ENCODE measurements at places on chromosomes 3 and 15.

DNA sequence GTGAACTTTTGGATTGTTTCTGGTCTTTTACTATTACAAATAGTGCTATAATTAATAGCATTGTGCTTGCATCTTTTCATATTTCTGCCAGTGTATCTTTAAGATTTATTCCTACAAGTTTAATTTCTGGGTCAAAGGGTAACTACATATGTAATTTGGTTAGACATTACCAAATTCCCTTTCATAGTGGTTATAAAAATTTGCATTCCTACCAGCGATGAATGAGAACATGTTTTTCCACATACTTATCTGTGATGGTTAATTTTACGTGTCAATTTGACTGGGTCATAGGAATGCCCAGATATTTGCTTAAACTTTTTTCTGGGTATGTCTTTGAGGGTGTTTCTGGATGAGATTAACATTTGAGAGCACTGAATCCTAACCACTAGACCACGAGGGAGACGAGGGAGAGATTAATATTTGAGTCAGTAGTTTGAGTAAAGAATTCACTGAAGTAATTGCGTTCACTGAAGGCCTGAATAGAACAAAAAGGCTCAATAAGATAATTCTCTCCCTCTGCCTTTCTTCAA, 132.3 kb upstream of the NEO1 start:
- no peak for DNase-seq

GRCh38 chr3:42184651-42185443, 81.1 kb downstream of the CCK start:
- no peak for DNase-seq

DNA sequence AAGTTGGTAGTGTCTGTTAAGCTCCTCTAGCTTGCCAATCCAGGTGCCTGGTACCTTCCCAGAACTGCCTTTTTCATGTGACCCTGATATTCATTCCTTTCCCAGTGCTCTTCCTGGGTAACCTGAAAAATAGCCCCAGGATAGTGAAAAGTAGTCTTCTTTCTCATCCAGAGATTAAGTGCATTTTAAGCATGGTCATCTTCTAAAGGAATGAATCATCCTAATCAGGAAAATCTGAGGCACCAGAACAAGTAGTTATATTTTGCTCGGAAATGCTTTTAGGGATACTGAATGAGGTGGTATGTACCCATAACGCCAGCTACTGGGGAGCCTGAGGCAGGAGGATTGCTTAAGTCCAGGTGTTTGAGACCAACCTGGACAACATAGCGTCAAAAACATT, 23.1 kb upstream of the PDCD6IP start:
- DNase-seq = no peak

- DNase-seq = no peak
Measured at GRCh38 chr15:80902298-80902801, 87.3 kb downstream of the MESD start.

DNA sequence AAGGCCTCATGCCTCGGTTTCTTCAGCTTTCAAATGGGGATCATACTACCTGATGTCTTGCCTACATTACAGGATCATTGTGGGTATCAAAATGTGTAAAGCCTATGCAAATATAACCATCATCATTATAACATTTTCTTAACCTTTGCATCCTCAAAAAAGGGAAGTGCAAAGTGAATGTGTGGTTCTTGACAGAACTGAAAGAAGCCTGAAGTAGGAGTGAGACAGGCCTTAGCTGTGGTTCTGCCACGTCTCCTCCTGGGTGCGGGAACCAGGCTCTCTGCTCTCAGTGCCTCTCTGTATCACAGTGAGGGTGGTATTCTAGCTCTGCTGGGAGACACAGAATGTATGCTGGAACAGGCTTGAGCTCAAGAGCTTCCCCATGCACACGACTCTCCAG, 316.9 kb upstream of the ICE2 start:
- peak; percentile 54 for DNase-seq

DNA sequence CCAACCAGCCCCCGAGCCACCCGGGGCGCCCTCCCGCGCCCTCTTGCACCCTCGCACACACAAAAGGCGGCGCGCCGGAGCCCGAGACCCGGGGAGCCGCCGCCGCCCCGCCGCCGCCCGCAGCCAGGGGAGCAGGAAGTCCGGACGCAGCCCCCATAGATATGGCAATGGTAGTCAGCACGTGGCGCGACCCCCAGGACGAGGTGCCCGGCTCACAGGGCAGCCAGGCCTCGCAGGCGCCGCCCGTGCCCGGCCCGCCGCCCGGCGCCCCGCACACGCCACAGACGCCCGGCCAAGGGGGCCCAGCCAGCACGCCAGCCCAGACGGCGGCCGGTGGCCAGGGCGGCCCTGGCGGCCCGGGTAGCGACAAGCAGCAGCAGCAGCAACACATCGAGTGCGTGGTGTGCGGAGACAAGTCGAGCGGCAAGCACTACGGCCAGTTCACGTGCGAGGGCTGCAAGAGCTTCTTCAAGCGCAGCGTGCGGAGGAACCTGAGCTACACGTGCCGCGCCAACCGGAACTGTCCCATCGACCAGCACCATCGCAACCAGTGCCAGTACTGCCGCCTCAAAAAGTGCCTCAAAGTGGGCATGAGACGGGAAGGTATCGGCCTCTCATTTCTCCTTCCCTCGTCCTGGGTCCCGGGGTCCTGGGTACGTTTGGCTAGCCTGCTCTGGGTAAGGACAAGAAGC, 1.6 kb downstream of the NR2F2 start:
- DNase-seq = no peak

DNA sequence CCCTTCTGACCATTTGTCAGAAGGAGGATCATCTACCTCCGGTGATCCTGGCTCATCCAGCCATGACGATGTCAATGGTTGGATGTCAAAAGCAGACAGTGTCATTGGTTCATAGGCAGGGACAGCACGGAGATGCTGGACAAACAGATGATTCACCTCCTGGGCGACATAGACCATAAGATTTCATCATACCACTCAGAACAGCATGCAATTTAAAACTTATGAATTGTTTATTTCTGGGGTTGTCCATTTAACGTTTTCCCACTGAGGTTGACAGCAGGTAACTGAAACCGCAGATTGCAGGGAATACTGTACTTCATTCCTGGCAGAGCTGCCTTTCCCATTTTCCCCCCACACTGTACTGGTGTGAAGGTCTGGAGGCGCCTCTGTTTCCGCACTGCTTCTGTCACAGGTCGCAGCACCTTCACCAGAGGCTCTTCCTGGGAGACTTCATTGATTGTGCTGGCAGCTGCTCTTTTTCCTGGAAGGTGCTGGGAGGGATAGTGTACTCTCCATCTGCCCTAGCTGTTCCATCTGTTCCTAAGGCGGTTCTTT, 32.5 kb upstream of the TMOD3 start:
- no peak for DNase-seq

DNA sequence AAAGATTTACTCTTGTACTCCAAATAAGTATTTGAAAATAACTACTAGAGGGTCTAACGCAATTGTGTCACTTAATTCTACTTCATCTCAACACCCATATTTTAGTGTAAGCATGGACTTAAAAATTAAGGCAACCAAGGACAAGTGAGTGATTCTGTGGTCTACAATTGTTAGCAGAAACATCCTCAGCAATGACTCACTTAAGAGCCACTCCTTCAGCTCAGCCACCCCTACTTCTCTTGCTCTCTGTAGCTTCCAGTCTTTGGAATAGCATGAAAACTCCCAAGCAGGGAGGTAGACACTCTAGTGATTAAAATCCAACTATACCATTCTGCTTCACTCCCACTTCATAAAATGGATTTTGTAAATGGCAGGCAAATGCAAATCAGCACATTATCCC, 116.0 kb upstream of the LRRN1 start:
- DNase-seq = no peak

DNA sequence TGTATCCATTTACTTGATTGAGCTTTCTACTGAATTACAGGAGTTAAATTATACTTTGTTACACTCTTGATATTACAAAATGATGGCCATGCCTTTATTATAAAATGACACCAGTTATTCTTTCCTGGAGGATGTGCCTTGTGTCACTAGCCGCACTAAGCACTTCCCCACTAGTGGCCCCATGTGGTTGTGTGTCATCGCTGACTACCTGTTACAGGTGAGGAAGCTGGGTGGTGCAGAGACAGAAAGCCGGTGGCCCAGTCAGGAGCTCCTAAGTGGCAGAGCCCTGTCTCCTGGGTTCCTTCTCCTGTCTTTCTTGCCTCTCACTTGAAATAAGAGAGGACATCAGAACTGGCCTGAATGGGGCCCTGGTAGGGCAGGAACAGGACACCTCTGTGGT, 96.8 kb downstream of the IGF1R start:
- no peak for DNase-seq

DNA sequence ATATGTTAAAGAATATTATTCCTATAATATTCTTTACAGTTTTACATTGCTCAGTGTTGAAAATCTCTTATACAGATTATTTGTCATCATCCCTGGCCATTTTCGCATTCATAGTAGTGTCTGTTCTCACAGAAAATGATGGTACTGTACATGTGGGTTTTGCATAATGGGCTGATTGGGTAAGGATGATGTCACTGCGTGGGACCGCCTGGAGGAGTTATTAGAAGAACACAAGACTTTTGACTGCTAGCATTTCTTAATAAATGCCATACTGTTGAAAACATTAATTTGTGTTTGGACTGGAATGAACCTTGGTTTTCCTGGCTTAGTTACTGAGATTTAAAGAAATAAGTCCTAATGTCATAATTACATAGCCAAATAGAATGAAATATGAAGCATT, 20.3 kb downstream of the LRCH3 start:
- DNase-seq = no peak

GRCh38 chr3:31065765-31066164, 171.3 kb upstream of the GADL1 start:
- DNase-seq = no peak

- no peak for DNase-seq
Measured at GRCh38 chr3:28860307-28860706, 420.6 kb upstream of the RBMS3 start.

- no peak for DNase-seq
Measured at GRCh38 chr15:48712546-48712945, 67.0 kb upstream of the FBN1 start.

DNA sequence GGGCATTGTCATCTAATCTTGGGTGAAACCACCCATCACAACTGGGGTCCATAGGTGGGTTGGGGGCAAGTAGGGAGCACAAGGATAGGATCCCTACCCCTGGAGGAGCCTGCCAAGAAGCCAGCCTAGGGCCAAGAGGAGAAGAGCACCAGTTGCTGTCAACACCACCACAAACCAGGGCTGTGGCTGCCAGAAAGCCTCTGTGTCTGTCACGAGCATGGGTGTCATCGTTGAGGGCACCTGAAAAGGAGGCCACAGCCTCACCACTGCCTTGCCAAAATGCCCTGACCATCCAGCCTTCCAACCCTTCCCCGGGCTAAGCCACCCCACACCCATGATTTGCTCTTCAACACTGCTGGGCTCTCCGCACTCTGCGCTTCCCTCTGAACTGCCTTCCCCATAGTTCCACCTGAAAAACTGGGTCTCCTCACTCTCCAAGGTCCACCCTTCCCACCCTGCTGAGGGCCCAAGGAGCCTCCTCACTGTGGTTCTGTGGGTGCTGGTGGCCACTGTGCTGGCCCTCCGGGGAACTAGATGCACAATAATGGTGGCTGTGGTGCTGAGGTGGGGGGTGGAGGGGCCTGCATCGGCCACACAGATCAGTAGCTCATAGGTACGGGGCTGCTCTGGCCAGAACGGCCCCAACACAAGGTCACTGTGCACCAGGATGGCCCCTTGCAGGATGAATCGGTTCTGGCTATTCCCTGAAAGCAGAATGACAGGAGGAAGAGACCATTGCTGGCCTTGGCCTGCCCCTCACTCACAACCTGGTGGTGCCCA, 6.2 kb upstream of the IP6K1 start:
- DNase-seq = no peak

DNA sequence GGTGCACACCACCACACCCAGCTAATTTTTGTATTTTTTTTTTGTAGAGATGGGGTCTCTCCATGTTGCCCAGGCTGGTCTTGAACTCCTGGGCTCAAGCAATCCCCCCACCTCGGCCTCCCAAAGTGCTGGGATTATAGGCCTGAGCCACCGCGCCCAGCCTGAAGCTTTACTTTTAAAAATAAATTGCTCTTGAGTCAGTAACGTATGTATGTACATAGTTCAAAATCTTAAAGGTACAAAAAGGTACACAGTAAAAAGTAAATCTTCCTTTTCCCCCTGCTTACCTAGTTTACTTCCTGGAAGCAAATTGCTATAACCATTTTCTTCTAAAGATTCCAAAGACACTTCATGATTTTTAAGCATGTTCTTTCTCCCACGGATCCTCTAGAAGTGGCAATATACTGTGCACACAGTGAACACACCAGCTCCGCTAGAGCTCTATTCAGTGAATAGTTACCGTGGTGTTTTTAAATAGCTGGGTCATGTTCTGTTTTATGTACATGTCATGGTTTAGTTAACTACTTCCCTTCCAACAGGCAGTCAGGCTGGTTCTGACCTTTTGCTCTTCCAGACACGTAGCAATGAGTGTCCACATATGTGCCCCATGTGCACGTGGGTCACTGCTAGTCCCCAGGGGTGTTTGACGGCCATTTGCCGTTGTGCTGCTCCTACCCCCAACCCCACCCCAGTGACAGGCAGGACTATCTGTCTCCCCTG, 82.1 kb downstream of the EEFSEC start:
- DNase-seq = no peak

DNA sequence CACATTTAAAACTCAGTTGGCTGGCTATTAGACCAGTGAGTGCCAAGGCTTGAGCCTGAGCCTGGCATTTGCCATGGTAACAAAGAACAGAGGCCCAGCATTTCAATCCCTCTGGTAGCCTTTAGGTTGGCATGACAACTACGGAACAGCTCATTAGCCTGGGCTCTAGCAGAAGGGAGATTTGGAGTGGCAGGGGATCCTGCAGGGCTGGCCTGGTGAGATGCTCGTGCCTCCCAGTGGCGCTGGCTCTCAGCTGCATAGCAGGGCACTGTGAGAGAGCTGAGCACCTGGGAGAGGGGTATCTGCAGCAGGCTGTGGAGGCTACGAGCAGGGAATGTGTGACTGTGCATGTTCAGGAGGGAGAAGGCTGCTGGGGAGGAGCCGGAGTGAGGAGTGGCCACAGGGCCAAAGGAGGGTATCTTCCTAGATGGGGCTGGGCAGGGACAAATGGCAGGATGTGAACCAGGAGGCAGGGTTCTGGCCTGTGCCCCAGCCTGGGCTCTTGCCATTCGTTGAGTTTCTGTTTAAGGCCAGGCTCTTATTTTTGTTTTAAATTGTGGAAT, 5.6 kb upstream of the ABTB1 start:
- DNase-seq = no peak
